Occipital lobe (tissue), 3 donors: ENCODE measurements at places on chromosomes 16 and 17.

GRCh38 chr17:77410470-77410869 is 269.7 kb downstream of the SEC14L1 start:
- no peak for DNase-seq

GRCh38 chr17:1182811-1183170 is 3.0 kb upstream of the ABR start:
- no peak for DNase-seq

DNA sequence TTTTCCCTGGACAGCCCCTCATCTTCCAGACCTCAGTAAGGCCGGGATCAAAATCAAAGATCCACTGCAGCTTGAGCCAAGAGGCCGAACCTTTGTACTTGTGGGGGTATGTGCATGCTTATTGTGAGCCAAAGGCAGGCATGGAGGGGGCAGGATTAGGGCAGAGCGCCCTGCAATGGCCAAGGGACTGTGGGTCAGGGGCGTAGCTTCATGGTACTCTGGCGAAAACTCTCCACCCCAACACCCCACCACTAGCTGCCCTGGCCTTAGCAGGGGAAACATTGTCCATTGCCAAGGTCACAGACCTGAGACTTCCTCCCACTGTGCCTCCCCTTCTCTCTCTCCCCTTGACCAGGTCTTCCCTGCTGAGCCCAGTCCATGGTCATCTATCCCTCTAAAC is 90.1 kb downstream of the TMEM132E start:
- DNase-seq = no peak

DNA sequence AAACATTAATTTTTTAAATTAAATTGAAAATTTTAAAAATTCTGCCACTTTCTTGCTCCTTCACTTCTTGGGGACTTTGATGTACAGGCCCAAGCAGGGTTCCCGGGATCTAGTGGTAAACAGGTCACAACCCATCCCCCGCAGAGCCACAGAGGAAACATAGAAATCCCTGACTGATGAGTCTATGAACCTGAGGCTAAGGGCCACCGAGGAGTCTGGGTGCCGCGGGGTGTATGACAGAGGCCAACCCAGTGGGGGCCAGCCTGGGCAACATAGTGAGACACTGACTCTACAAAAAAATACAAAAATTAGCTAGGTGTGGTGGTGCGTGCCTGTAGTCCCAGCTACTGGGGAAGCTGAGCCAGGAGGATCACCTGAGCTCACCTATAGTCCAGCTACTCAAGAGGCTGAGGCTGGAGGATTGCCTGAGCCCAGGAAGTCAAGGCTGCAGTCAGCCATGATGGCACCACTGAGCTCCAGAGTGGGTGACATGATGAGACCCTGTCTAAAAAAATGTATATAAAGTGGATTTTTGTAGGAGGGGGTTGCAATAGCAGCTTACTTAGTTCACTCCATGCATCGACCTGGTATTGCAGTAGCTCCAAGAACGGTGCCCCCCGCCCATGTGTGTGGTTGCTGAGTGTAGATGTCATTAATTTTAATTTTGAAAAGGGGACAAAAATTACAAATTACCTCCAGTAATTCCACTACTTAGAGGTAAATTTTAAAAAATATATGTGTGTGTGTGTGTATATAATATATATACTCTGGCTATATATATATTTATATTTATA is 9.2 kb upstream of the FLYWCH1 start:
- no peak for DNase-seq
